Activated T-cell treated with anti-CD3 and anti-CD28 coated beads, Interleukin-2, amount 50 U/mL, for 72 hours (primary cell): ENCODE measurements at places on chromosomes 16 and 17. TPM values are rescaled to one million over a fixed set of nuclear protein-coding genes. Genes with fewer than 3 reads are reported as not detected.
A peak's percentile ranks its signal among the peaks of the same experiment; 100 is the strongest.

DNA sequence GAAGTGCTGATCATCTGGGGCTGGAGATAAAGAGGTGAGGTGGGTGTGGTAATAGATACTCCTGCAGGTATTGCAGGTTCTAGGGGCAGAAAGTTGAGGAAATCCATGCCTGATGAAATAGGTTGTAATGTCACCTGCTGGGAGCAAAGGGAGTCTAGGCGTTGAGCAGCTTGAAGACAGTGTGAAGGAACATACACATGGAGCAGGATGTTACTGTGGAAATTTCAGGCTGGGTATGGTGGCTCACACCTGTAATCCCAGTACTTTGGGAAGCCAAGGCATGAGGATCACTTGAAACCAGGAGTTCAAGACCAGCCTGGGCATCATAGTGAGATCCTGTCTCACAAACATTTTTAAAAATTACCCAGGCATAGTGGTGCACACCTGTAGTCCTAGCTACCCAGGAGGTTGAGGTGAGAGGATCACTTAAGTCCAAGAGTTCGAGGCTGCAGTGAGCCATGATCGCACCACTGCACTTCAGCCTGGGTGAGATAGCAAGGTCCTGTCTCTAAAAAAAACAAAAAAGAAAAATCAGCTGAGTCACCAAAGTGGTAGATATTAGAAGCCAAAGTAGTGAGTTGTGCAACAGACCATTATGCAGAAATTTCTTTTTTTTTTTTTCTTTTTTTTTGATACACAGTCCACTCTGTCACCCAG, 9.1 kb upstream of the CRYBA1 start:
- no peak for DNase-seq
- no peak overlapping the region for H3K27ac ChIP-seq
- no peak overlapping the region for H3K4me3 ChIP-seq
- H3K36me3 ChIP-seq: no peaks in the 10 kb centered on the region

RNF222 gene
- 0.19 TPM for total RNA-seq

LITAF gene
- total RNA-seq: 137 TPM

TBC1D3D gene
- 16.9 TPM for total RNA-seq

TEX19 gene
- 0.17 TPM for total RNA-seq

- no peaks in the 10 kb centered on the region for H3K27me3 ChIP-seq
- H3K4me3 ChIP-seq: peak overlapping the region; percentile 64
- peak; percentile 86 for DNase-seq
- H3K36me3 ChIP-seq: peaks cover 25% of the 10 kb centered on the region
Observed at GRCh38 chr17:3710951-3711383, 12.7 kb upstream of the HASPIN start.

GRCh38 chr17:78105101-78105500, 23.5 kb downstream of the TMC6 start:
- no peaks in the 10 kb centered on the region for H3K27me3 ChIP-seq
- H3K27ac ChIP-seq: no peak overlapping the region
- peaks cover 14% of the 10 kb centered on the region for H3K4me1 ChIP-seq
- DNase-seq: no peak

- H3K4me3 ChIP-seq: no peak overlapping the region
- no peaks in the 10 kb centered on the region for H3K27me3 ChIP-seq
- H3K36me3 ChIP-seq: no peaks in the 10 kb centered on the region
- H3K4me1 ChIP-seq: no peaks in the 10 kb centered on the region
- no peak for DNase-seq
- H3K27ac ChIP-seq: no peak overlapping the region
Observed at GRCh38 chr17:53680745-53681144, 142.0 kb upstream of the KIF2B start.

DNA sequence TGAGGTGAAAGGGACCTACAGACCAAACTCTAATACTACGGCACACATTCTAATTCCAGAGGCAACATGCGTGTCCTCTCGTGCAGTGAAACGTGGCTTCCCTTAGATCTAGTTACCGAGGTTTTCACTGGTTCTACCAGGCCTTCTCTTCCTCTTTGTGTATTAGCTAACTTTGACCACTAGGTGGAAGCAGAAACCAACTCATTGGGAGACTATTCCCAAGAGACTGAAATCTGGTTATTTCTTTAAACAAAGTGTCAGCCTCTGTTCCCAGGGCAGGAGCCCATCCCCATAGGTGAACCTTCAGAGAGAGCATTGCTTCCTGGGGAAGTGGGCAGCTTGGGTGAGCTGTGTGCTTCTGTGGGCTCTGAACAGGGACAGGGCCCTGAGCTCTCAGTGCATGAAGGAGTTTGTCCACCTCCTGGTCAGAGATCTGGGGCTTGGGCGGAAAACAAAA, 19.7 kb upstream of the RCVRN start:
- peaks cover 5% of the 10 kb centered on the region for H3K4me1 ChIP-seq
- no peaks in the 10 kb centered on the region for H3K36me3 ChIP-seq
- H3K27me3 ChIP-seq: no peaks in the 10 kb centered on the region
- DNase-seq: peak; percentile 21
- H3K27ac ChIP-seq: peak overlapping the region; percentile 13

- H3K27me3 ChIP-seq: no peaks in the 10 kb centered on the region
- H3K36me3 ChIP-seq: peaks cover 2% of the 10 kb centered on the region
- H3K27ac ChIP-seq: no peak overlapping the region
- no peaks in the 10 kb centered on the region for H3K4me1 ChIP-seq
Observed at GRCh38 chr16:64398793-64399192, 723.1 kb downstream of the CDH11 start.

TBC1D3G gene
- 7.2 TPM for total RNA-seq
